ENCODE measurements at places on chromosomes 1 and 21. TPM values are rescaled to one million over a fixed set of nuclear protein-coding genes. Genes with fewer than 3 reads are reported as not detected.

RCAN3 gene
- 4.2 TPM for total RNA-seq

PRAMEF10 gene
- not detected for total RNA-seq

PBX1 gene
- 8.9 TPM for total RNA-seq

UBL4B gene
- not detected for total RNA-seq

KRTAP10-12 gene
- not detected for total RNA-seq

PDZK1IP1 gene
- 0.42 TPM for total RNA-seq

OR2L3 gene
- not detected for total RNA-seq
